Stimulated activated CD8-positive, alpha-beta memory T cell treated with anti-CD3 and anti-CD28 coated beads, Interleukin-15, amount 100 ng/mL, for 4 hours (primary cell): ENCODE measurements at places on chromosomes 3 and 15.

DNA sequence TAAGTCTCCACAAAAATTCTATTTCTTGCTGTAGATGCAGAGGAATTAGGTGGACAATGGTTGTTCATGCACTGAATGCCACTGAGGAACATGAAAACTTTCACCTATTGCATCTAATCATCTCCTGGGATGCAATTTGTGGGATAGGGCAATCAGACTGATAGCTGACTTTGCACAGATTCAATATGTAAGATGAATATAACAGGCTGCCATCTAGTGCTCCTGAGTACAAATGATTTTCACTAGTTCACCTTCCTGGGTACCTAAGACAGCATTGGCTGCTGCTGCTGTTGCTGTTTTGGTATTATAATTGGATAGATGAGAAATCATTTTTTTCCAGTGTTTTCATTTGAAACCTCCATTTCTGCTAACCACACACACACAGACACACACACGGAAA lies 19.7 kb downstream of the TIMMDC1 start:
- DNase-seq: no peak

DNA sequence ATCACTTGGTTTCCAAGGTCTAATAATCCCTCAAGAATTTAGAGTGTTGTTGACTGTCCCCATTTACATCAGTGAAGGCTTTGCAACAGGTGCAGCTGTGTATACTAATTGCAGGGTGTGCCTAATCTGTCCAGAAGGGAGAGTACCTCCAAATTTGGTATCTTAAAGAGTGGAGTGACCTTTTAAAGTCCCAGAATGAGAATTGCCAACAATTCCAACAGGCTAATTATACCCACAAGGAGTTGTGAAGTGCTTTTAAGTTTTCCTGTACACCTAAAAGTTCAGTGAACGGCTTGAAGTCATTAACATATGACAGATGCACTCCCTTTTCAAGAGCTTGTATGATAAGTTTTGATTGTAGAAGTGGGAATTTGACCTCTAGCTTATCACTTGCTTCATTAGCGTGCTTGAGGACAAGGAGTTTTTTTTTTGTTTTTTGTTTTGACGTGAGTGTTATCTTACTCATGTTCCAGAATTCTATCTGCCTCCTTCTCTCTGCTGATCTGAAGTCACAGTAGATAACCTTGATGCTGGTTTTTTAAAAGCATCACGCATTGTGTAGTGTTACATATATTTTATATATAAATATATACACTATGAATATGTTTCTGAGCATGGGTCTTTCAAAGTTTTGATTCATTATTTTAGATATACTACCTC lies 26.3 kb downstream of the CDIN1 start:
- no peak for DNase-seq

DNA sequence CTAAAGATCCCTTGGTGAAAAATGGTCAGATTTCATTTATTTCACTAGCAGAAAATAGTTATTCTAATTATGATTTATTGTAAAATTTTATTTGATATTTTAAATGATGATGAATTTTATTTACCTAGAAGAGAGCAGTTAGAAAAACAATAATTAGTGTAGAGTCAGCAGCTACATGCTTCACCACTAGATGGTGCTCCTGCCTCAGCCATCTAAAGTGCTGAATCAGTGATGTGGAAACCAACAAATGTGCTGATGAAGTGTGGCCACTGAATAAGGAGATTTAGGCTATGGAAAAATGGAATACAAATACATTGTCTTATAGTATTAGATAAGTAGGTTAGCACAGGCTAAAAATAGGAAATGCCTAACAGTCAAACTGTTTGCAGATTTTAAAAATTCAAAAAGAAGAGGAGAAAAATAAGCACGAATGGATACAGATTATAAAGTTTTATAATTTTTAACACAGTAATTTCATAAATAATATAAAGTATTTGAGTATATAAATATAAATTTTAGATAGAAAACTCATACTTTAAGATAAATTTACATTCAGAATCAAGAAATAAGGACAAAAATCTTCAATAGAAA lies 109.8 kb downstream of the PPP2R3A start:
- no peak for DNase-seq

DNA sequence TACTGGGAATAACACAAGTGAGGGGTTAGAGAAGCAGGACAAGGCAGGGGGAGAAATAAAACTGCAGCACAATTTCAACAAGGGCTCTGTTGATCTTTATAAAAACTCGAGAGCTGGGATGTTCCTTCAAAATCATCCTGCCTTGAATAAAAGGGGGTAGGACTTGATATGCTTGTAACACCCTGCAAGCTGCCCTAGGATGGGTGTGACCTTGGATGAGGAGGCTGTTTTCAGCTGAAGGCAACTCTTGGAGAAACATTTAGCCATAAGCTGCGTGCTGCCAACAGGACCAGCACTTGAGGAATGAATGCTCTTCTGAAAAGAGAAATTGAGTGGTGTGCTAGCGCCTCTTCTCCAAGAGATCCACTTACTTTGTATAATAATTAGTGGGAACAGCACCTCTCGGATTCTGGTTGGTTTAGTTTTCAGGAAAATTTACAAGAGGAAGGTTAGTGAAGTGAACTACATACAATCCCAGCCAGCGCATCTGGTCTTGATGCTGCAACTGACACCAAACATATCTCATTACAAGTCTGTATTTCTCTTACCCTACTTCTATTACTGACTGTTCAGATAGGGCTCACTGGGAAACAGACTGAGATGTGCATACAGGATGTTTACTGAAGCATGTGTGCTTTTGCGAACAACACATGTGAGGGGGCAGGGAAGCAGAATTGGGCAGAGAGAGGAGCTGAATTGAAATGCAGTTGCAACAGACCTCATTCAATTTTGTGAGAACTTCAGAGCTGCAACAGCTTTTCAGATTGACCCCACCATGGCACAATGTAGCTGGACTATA lies 643.0 kb upstream of the GOLIM4 start:
- no peak for DNase-seq

DNA sequence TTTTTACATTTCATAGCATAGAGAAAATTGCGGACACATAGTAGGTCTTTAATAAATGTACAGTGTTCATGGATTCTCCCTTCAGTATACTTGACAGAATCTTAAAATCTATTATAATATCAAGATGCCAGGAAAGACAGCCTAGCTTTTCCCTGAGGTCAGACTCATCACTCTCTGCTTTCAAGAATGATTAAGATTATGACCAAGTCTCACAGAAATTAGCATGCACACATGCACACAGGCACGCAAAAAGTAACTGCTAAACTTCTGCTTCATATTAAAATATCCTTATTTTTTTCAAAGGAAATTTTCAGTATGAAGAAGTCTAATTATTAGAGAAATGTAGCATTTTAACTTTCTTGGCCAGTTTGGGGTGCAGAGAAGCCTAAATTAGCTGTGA lies 493.8 kb upstream of the NECTIN3 start:
- no peak for DNase-seq

DNA sequence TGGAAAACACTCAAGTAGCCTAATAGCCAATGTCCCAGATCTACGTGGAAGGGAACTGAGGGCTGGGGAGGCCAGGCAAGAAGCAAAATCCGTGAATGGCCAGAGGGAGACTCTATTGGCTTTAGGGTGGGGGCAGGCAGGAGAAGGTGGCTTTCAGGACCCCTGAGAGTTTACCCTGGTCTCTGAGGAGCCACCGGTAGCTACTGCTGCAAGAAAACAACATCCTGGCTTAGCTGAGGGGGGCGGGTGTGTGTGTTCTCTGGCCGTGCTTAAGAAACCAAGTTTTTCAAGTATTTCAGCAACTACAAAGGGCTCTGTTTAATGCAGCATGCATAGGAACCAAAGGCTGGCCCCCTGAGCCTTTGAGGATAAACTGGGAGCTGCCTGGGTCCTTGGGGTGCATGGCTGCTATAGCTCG lies 47.6 kb upstream of the TRPM1 start:
- no peak for DNase-seq

DNA sequence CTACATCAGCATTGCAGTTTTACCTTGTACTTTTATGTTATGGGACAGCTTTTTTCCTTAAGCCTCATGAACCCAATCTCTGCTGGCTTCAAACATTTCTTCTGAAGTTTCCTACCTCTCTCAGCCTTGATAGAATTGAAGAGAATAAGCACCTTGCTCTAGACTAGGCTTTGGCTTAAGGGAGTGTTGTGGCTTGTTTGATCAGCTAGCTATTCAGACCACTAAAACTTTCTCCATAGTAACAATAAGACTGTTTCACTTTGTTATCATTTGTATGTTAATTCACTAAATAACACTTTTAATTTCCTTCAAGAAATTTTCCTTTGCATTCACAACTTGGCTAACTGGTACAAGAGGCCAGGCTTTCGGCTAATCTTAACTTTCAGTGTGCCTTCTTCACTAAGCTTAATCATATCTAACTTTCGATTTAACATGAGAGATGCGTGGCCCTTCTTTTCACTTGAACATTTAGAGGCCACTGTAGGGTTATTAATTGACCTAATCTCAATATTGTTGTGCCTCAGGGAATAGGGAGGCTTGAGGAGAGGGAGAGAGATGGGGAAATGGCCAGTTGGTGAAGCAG lies 8.1 kb upstream of the TIGIT start:
- no peak for DNase-seq

DNA sequence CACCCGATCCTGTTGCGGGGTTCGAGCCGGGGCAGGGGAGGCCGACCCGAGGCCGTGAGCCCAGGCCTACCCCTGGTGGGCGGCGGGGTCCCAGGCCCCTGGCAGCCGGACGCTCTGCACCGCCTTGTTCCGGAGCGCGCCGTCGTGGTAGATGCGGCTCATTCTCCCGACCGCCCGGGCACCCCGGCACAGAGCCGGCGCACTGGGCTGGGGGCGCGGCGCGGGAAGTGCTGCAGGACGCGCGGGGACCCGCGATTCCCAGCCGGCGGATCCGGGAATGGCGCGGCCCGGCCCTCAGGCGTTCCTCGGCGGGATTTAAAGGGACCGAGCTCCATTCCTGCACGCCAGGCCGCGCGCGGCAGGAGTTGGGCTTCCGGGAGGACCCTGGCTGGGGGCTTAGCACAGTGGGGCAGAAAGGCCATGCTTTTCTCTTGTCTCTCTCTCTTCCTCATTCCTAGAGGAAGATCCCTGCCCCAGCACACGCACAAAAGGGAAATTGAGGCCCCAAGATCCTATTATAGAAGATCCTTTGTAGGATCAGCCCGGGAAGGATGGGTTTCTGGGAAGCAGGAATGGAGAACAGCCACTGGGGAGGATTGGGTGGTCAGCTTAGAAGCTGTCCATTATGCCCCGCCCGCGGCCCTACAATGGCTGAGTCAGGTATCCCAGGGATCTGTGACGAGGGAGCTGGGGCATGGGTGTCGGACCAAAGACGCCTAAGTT lies at the start of gene ARPIN:
ARPIN (minus strand) TSS at position 279 of the 723 bp plus-strand sequence; CDS start at position 162, 117 bp downstream.
- DNase-seq: no peak

GRCh38 chr15:66646308-66646707 lies 55.7 kb upstream of the SMAD6 start:
- no peak for DNase-seq

GRCh38 chr3:127387119-127387518 lies 99.3 kb upstream of the PRR20G start:
- DNase-seq: no peak

GRCh38 chr3:157618075-157618760 lies 115.0 kb upstream of the VEPH1 start:
- no peak for DNase-seq

- no peak for DNase-seq
Measured at GRCh38 chr3:188472336-188472735, 318.4 kb downstream of the LPP start.

- DNase-seq: no peak
Measured at GRCh38 chr3:26202169-26202568, 412.3 kb downstream of the OXSM start.

DNA sequence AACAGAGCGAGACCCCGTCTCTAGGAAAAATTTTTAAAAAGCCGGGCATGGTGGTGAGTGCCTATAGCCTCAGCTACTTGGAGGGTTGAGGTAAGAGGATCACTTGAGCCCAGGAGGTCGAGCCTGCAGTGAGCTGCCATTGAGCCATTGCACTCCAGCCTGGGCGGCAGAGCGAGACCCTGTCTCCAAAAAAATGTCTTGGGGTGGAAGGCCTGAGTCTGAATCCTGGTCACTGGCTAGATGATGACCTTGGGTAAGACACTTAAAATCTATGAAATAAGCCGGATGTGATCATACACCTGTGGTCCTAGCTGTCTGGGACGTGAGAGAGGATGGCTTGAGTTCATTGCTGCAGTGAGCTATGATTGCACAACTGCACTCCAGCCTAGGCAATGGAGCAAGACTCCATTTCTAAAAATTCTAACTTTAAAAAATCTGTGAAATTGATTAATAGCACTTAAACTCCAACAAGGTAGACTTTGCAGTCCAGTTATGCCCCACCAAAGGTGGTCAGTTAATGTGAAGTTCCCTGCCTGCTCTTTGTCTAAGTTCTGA lies 157.3 kb upstream of the UMPS start:
- no peak for DNase-seq

DNA sequence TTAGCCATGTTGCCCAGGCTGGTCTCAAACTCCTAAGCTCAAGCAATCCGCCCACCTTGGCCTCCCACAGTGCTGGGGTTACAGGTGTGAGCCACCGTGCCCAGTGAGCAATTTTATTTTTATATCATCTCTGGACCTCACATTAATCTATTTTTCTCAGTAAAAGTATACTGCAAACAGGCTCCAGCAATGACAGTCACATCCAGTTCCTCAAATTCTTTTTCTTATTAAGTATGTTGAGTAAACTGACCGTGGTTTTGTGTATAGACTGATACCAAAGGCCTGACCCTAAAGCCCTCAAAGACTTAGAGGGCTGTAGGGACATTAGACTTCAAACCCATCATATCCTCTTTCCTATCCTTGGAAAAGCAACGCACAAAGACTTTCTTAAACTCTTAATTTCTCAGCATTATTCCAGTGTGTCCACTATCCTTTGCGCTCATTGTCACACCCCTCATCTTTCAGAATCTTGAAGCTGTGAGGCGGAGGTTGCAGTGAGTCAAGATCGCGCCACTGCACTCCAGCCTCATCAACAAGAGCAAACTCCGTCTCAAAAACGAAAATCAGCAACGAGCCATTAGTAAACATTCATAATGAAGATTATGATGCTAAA lies 2.0 kb downstream of the NGLY1 start:
- no peak for DNase-seq

- DNase-seq: no peak
Measured at GRCh38 chr3:14554715-14555114, 14.6 kb upstream of the GRIP2 start.

DNA sequence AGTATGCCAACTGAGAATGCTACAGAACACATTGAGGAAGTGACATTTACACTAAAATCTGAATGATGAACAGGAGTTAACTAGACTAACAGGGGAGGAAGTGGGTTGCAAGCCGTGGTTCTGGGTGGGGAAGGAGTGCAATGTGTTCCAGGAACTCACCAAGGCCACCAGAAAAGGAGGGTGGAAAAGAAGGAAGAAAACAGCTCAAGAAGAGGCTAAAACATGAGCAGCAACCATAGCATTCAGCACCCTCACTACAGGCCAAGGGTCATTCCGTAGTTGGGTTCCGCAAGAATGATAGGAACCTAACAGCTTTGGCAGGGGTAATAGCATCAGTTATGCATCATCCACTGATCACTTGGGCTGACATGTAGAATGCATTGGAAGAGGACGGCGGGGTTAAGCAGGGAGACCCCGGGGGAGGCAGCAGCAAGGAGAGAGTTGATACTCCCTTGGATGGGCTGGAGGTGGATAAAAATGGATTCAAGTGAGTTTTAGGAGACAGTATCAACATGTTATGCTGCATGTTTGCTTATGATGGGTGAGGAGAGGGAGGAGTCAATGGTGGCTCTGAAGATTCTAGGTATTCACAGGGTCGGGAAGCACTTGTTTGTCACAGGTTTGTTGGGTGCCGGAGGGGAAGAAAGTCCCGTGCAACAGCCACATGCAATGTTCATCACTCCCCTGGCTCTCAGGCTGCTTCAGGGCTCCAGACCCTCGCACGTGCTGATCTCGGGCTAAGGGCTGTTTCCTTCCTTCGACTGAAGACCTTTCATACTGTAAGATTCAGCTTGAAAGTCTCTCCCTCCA lies 53.2 kb downstream of the LIPC start:
- DNase-seq: no peak
